Hematopoietic multipotent progenitor cell treated with erythropoietin and hydrocortisone succinate and interleukin-3 and kit ligand, for 4 days (in vitro differentiated cells): ENCODE measurements at places on chromosomes 5 and 9.

DNA sequence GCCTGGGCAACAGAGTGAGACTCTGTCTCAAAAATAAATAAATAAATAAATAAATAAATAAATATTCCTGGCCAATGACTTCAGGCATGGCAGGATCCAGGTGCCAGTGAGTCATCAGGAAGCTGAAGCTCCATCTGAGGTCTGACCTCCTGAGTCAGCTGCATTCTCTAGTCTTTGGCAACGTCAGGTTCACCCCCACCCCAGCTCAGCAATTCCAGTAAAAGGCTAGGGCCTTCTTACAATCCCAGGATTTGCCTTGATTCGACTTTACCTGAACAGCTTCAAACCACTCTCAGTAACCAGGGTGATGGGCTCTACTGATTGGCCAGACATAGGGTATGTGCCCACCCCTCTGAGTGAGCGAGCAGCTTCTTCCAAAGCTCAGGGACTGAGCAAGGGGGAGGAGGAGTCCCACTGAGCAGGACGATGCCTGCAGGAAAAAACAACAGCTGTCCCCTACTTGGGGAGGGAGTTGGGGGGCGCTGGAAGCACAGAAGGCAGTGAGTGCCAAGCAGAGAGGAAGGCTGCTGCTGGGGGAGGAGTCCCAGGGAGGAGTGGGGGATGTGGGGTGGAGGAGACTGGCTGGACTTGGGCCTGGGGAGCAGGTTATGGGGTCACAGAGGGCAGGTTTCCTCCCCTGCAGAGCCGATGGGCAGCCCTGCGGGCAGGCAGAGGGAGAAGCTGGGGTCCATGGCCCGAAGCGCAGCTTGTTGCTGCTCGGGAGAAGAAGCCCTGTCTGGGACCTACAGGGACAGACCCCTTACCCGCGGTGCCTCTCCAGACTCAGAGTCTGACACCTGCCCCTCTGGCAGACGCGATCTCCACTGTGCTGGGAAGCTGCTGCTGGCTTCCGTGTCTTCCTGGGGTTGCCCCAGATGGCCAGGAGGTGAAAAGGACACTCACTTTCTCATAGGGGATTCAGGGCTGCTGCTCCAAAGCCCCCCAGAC lies 25.9 kb upstream of the UNC5A start:
- no peak for DNase-seq

- no peak for DNase-seq
Observed at GRCh38 chr5:158814521-158814920, 285.2 kb downstream of the EBF1 start.

DNA sequence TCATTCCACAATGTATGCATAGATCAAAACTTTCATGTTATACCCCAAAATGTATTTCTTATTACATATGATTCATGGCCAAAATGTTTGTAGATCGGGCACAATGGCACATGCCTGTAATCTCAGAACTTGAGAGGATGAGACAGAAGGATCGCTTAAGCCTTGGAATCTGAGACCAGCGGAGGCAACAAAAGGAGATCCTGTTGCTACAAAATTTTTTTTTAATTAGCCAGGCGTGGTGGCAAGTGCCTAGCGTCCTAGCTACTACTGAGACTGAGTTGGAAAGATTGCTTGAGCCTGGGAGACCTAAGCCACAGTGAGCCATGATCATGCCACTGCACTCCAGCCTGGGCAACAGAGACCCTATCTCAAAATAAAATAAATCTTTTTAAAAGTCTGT lies 89.9 kb downstream of the MAPKAP1 start:
- no peak for DNase-seq

DNA sequence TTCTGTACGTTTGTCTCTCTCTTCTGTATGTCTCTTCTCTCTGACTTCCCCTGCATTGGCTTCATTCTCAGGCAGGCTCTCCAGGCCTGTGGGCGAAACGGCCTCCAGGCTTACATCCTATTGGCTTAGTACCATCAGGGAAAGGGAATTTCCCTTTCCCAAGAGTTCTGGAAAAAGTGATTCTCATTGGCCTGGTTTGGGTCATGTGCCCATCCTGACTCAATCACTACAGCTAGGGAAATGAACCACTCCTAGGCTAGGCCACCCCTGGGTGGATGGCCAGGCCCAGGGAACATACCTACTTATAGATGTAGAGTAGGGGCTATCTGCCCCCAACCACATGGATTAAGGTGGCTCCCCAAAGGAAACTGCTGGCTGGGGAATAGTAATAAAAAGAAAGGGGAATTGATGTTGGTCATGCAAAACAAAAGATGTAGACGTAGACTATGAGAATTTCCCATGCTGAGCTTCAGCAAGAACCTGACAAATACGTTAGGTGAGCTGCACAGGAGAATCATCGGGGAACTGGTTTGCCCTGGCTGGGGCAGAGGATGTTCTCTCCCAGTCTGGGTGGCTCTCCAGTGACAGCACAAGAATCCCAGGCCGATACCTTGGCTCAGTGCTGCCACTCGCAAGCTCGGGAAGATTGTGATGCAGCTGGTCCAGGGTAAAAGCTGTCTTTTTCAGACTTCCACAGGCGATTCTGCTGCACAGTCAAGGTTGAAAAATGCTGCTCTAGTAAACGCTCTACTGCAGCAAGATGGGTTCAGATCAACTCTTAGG lies 3.7 kb upstream of the EGR1 start:
- no peak for DNase-seq

DNA sequence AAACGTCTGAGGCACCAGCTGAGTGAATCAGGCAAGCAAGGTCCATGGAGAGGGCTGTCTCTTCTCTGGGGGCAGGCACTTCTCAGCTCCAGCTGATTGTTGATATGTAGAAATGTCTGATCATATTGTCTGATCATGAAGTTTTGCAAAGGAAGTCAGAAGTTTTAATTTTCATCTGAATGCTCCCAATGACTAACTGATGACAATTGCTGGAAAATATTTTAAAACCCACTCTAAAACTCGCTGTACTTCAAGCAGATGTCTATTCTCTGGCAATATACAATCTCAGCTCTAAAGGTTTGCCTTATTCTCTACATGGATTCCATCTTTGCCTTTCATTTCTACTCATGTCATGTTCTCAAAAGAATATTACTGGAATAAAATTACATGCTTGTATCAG lies 12.7 kb downstream of the PLK2 start:
- DNase-seq = no peak

DNA sequence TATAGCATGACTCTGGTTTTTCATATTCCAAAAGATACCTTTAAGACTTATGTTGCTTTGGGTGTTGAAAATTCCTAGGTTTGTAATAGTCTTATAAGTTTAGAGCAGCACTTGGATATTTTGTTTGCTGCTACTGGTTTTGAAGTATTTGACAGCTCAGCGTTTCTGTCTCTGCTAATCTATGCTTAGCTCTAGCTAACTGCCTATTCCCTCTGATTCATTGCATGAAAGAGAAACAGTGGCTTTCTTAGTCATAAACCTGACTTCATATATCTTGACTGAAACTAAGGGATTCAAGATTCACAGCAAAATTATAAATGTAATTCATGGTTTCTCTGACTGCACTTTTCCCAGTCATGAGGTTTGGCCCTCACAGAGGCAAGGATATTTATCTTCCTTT lies 35.6 kb upstream of the ANXA1 start:
- DNase-seq = no peak

DNA sequence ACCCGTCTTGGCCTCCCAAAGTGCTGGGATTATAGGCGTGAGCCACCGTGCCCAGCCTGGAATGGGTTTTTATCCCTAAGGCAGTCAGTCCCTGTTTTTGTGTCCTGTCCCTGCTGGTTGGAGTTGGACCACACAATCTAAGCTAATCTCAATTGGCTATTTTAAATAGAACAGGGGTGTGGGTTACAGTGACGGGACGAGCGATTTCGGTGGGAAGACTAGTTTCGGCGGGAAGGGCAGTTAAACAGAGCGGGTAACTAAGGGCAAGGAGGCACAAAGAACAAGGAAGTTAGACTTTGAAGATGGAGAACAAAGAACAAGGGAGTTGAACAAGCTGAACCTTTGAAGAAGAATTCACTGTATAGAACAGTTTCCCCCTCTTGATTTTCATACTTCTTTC lies 1.4 kb downstream of the GTF3C5 start:
- DNase-seq = no peak

- no peak for DNase-seq
Observed at GRCh38 chr9:35867538-35867937, 2.7 kb downstream of the OR13J1 start.

GRCh38 chr5:117054911-117055310 lies 480.3 kb upstream of the SEMA6A start:
- no peak for DNase-seq

DNA sequence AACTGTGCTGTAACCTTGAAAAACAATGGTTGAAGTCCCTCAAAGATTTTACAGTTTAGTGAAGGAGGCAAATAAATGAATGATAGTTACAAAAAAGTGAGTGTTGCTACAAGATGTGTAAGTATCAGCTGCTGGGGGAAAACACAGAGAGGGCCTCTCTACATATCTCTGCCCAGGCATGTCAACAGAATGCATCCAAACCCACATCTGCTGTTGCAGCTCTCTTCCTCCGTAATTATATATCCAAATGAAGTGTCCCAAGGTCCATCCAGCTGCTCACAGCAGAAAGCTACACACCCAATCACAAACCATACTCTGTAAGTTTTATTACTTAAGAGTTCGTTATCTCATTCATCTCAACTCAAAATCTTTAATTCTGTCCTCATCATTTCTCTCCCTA lies 584.6 kb downstream of the ANXA1 start:
- DNase-seq = no peak

- no peak for DNase-seq
Observed at GRCh38 chr9:86800681-86801080, 146.6 kb downstream of the GAS1 start.

DNA sequence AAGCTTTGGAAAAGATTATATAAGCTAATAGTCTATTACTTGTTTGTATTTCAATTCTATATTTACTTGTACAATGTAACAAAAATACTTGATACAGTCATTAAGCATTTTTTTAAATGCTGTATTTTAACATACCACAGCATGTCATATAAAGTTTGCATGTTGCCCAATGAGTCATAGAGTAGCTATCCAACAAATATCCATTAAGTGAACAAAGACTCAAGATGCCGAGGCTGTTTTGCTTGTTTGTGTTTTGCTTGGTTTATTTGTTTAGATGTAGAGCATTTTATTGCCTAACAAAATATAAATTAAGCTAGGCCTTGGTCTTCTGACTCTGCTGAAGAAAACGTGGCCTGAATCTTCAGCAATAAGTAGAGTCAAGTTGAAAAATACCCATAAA lies 1584.3 kb upstream of the NUDT12 start:
- DNase-seq = no peak

DNA sequence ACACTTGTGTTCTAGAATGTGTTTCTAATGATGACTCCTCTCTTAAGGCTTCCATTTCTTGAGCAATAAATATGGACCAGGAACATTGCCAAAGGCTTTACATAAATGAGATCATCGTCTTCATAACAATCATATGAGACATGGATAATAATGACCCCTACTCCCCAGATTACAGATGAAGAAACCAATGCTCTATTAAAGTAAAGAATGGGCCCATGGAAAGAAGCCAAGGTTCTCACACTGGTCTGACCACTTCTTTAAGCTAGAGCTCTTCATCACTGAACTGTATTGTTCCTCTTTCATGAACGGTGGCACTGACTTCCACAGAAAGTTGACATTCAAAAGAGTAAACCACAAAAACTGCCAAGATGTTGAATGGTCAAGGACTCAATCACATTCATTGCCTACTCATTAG lies 65.3 kb downstream of the MARCHF3 start:
- DNase-seq = peak; percentile 61

GRCh38 chr9:71790296-71790695 lies 22.0 kb upstream of the CEMIP2 start:
- DNase-seq = no peak

DNA sequence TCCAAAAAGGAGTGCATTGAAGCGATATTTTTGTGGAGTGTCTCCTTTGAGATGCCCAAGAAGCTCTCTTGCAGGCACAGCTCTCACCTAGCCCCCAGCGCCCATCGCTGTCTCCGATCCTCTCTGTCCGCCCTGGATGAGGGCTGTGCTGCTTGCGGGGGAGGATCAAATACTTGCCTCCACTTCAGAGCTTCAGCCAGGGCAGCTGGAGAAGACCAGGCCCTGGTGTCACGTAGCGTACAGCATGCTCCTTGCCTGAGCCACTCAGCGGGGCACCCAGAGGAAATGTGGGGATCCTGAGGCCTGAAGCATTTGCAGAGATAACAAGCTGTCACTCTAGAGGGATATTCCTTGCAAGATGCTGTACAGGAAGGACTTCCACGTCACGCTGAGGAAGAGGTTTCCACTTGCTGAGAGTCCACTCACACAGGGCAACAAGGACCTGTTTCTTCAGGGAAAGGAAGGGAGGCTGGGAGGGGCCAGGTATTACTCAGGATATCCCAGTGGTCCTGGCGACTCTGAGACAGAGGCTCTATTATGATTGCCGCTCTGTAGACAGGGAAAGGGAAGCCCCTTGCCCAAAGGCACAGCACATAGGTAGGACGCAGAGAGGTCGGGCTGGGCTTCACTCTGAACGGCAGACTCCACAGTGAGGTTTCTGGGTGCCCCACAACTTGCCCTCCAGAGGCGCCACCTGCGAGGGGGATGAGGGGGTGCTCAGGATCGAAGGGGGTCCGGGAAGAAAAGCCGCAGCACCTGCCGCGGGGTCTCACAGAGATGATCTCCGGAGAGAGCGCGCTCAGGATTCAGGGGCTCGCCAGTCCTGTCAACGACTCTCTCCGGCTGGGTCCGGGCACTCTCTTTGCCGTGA lies 64.0 kb downstream of the CRB2 start:
- DNase-seq = no peak

DNA sequence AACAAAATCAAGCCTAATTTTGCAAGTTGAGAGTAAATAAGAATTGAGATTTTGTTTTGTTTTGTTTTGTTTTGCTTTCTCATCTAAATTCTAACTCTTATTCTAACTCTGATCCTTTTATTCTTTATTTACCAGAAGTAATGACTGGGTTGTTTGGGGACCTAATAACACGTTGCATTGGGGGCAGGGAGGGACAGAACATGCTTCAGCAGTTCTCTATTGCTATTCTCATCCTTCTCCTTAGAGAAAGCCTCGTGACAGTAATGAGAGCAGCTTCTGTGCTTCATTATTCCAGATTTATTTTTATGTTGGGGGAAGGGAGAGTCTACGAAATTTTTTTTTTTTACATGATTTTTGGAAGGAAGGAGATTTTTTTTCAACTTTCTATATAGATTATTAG lies 21.1 kb downstream of the CPEB4 start:
- DNase-seq = no peak

DNA sequence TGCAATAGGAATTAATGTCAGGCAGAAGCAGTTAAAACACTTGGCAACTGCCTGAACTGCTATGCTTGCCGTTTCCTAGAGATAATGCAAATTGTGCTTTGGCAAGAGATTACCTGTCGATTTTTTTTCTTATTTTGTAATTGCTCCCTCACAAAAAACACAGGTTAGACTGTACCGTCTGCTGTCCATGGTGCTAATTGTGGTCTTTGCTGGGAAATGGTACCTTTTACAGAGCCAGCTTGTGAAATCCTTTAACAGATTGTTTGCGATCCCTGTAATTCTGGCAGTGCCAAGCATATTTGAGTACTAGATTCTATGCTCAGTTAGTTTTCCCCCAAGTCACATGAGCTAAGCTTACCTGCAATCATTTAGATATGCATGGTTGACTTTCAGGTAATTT lies 2125.8 kb upstream of the WWC1 start:
- DNase-seq = peak; percentile 6
